Left forelimb (tissue), 1 donor: ENCODE measurements at places on chromosomes 12 and 14.

DNA sequence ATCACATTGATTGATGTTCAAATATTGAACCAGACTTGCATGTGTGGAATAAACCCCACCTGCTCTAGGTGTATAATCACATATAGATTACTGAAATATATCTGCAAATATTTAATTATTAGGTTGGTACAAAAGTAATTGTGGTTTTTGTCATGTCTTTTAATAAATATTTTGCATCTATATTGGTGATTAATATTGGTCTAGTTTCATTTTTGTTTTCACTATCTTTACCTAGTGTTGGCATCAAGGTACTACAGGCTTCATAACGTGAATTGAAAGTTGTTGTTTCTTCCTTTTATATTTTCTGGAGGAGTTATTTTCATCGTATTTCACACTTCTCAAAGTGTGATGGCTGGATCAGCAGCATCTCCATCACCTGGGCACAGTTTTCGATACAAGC lies 740.0 kb upstream of the TMEM132C start:
- no peak for DNase-seq

DNA sequence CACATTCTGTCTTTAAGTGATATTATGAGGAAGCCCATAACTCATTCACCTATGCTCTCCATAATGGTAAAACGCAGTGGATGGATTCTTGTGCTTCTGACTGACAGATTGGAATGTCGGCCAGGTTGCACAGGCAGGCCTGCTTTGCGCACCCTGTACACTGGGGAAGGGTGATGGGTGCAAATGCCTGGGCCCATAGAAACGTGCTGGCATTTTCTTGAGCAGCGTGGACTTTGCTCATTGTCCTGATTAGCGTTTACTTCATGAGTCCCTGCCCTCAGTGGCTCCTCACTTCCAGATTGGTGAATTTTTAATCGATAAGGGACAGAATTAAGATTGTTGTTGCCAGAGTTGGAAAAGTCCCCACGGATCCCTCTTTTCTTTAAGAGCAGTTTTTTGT lies 80.9 kb upstream of the TRAF3 start:
- DNase-seq = no peak

- DNase-seq = no peak
Measured at GRCh38 chr12:48451372-48451771, 21.0 kb upstream of the ANP32D start.

DNA sequence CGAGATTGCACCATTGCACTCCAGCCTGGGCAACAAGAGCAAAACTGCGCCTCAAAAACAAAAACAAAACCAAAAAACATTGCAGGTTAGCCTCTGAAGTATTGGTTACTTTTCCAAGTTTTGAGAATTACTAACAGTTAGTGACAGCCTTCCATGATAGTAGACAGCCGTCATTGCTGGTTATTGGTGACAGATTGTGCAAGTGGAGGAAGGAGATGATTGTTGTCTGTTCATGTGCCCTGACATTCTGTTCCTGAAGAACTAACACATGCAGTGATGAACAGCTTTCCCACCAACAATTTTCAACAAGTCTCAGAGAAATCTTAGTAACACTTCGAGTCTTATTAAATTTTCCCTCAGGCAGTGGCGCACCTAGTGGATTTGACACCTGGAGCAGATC lies 89.3 kb upstream of the NAP1L1 start:
- DNase-seq = no peak

DNA sequence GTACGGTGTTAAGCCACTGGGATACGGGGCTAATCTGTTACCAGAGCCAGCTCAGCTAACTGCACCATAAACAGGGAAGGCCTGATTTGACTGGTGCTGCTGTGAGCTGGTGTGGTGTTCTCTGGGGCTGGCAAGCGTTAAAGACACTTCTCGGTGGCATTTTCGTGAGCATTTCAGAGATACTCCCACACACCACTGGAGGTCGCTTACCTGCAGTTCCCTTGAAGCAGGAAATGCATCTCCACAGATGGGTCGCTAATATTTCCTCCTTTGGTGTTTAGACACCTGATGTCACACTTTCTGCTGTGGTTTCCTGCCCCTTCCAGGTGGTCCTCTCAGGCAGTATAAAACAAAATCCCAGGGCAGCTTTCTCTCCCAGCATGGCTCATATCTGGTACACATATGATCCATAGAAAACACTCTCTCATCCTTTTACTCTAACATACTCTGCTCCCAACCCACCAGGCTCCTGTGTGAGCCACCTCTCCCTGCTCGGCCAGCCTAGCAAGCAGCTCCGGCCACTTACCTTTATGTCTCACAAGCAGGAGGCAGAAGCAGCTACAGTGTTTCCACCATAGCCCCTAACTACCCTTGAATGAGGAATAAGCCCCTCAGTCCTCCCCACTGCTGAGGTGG lies 129.9 kb upstream of the GRIN2B start:
- DNase-seq = no peak

DNA sequence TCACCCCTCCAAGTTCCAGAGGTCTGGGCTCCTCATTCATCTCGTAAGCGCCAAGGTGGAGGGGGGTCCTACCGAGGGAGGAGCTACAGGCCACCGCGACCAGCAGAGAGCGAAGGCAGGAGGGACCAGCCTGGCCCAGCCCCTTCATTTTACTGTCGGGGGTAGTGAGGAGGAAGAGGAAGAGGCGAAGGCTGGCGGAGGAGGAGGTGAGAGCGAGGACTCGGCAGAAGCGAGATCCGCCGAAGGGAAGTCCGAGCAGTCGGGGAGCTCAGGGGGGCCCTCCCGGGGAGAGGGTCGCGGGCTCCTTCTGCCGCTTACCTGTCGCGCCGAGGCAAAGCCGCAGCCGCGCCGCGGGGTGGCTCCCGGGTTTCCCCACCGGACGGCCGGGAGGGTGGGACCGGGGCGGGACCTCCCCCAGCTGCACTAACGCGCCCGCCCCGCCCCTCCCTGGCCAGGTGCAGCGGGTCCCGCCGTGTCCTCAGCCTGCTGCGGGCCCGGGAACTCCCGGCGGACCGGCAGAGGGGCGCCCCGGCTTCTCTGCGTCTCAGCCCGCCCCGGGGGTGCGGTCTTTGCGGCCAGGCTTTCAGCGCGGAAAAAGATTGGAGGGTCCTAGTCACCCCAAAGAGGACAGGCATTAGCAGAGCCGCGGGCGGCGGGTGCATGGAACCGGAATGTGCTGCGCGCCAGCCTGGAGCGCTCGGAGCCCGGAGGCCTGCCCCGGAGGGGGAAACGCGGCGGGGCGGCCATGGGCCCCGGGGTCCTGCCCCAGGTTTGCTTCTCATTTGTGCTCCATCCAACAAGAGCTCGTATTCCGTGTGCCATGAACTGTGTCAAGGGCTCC lies at the start of gene GALNT6:
Gene GALNT6 (minus strand): TSS at position 124 of the 841 bp plus-strand sequence. CDS start 11,625 bp downstream, outside the sequence.
- no peak for DNase-seq

DNA sequence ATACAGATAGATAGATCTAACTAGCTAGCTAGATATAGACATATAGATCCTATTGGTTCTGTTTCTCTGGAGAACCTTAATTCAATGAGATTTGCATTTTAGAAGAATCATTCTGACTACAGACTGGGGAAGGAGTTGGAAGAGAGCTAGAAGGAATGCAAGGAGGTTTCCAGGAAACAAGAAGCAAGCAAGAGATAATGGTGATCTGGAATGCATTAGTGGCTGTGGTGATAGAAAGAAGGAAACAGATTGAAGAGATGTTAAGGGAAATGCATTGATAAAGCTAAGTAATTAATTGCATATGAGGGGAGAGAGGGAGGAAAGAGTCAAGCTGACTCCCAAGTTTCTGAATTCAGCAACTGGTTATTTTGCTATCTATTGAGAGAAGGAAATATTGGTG lies 42.7 kb downstream of the DBX2 start:
- no peak for DNase-seq

DNA sequence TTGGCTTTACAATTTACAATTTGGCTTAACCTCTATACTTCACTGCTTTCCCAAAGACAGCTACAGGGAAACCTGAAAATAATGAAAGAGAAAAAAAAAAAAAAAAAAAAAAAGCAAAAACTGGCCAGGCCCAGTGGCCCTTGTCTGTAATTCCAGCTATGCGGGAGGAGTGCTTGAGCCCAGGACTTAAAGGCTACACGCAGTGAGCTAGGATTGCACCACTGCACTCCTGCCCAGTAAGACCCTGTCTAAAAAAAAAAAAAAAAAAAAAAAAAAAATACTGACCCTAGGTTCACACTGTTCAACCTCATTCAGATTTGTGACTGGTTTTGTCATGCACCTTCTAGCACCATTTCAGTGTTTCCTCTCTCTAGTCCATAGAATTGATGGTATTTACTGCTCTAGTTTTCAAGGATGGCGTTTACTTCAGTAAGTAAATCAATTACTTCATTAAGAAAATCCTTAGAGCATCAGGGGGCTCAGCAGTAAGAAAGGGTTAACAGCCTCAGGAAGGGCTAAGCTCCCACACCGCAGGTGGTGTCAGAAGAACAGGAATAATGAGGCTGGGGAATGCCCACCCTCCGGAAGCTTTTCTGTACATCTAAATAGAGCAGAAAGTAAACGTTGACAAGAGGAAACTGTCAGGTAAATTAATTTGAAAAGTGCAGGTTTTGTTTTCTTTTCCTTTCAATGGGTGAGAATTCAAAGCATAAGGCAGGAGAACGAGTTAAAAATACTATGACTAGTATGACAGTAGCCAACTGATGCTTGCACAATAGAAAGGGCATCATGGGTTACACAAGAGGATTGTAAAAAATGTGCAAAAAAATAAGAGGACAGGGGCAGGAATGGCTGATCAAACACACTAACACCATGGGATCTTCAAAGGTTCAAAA lies 115.0 kb upstream of the MDM1 start:
- no peak for DNase-seq

- DNase-seq = no peak
Measured at GRCh38 chr14:51395361-51395849, 155.4 kb downstream of the TMX1 start.

DNA sequence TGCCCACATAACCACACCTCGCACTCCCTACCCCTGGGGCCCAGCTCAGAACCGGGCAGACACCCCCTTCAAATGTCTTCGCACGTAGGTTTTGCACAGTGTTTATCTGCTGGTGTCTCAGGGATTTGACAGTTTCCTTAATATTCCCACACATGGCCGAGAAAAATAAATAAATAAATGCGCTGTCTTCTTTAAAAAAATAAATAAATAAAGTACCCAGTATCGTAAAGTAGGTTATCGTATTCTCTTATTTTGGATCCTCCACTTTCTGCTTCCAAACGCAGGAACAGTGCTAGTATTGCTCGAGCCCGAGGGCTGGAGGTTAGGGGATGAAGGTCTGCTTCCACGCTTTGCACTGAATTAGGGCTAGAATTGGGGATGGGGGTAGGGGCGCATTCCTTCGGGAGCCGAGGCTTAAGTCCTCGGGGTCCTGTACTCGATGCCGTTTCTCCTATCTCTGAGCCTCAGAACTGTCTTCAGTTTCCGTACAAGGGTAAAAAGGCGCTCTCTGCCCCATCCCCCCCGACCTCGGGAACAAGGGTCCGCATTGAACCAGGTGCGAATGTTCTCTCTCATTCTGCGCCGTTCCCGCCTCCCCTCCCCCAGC lies 710 bp upstream of the FOS start:
- DNase-seq = no peak

GRCh38 chr14:72630374-72630773 lies 263.5 kb downstream of the DPF3 start:
- no peak for DNase-seq

- no peak for DNase-seq
Measured at GRCh38 chr12:15265875-15266274, 44.7 kb upstream of the RERG start.

GRCh38 chr12:5612556-5613410 lies 180.9 kb downstream of the NTF3 start:
- no peak for DNase-seq

DNA sequence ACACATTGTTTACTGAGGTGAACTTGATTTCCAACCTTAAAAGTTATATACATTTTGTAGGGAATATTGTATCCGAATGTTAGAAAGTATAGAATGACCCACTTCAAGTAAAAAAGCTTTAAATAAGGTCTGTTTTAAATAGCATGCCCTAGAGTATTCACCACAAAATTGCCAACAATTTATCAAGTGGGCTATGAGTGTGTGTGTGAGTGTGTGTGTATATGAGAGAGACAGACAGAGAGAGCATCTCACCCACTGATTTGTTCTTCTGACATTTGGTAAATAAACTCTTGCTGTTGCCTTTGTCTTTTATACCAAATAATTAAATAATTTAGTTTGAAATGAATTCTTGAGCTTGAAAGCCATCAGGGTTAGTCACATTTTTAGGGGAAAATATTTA lies 29.8 kb upstream of the RAP1B start:
- no peak for DNase-seq

DNA sequence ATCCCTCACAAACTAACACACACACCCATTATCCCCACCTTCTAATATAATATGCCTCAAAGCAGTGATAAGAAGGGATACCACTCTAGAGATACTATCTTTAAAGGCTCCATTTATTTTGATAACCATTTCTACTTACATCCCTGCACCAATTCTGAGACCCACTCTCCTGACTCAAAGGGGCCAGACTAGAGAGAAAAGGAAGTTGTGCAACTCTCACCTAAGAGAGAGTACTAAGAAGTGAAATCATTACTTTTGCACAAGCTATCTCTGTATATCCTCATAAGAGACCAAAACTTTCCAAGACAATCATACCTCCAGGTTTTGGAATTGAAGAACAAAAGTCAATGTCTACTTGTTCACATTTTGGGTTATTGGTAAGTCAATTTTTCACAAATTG lies 45.4 kb upstream of the USP15 start:
- no peak for DNase-seq

DNA sequence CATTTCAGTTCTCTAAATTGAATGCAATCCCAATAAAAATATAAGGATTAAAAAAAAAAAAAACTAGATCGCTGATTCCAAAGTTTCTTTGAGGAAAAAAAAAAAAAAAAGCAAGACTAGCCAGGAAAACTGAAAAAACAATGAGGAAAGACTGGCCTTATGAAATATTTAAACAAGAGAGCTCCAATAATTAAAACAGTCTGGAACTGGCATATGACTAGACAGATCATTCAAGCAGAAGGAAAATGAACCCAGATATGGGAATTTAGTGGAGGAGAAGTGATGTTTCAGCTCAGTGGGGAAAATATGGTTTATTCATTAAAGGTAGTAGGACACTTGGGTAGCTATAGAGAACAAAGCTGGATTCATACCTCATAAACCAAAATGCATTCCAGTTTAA lies 42.0 kb upstream of the TBC1D15 start:
- DNase-seq = no peak

DNA sequence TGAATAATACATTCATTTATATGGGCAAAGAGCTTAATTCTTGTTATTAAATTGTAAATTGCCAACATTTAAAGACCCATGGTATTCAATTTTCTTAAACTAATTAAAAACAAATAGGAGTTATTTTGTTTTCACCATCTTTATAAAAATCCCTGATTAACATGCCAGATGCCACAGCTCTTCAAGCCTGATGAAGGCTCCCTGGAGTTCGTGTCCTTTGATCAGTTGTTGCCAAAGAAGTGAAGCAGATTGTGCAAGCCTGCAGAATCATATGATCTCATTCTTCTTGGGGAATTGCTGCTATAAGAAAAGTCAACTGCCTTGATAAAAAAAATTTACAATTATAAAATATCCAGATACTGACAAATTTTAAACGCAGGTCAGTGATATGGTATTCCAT lies 288.3 kb upstream of the PPFIA2 start:
- DNase-seq = no peak

- DNase-seq = no peak
Measured at GRCh38 chr12:851343-851742, 98.2 kb downstream of the RAD52 start.

- no peak for DNase-seq
Measured at GRCh38 chr14:88621100-88621499, 58.3 kb downstream of the ZC3H14 start.

- no peak for DNase-seq
Measured at GRCh38 chr14:92987713-92988510, 65.0 kb downstream of the CHGA start.
